ENCODE measurements at places on chromosomes 7 and 10.
A peak's percentile ranks its signal among the peaks of the same experiment; 100 is the strongest.

DNA sequence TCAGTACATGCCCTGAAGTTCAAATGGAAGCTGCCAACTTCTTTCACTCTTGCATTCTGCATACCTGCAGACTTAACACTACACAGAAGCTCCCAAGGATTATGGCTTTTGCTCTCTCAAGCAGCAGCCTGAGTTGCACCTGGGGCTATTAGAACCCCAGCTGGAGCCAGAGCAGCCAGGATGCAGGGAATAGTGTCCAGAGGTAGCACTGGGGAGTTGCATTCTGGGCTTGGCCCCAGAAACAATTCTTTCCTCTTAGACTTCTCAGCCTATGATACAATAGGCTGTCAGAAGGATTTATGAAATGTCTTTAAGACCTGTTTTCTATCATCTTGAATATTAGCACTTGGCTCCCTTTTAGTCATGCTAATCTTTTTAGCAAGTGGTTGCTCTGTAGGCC, 886.7 kb upstream of the GHITM start:
- no peak for DNase-seq

DNA sequence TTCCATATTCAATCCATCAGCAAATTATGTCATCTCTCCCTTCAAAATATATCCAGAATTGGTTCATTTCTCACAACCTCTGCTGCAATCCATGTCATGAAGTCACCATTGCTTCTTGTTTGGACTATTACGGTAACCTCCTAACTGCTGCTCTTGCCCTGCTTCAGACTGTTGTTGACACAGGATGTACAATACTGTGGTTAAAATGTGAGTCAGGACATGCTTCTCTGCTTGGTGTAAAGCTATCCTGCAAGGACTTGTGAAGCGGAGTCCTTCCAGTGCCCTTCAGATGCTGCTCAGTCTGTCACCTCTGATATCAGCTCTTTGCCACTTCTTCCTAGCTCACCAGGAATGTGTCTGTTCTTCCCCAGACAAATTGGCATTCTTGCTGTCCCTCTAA, 10.4 kb upstream of the NXPH1 start:
- no peak for DNase-seq

DNA sequence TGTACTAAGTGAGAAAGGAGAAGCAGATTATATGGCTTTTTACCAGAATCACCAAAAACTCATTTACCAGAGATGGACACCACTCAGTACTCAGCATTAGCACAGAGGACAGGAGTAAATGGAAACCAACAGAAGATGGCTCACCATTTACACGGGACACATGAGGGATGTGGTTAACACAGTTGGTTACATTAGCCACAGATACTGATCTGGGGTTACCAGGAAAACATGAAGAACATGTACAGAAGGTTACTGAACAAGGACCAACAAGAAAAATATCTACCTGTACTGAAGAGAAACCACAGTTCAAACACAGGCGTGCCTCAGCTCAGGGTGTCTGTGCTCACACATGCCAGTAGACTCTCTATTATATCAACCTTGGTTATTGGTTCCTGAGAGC, 1285.8 kb upstream of the SORCS1 start:
- DNase-seq = no peak

GRCh38 chr10:97534746-97535367, 36.1 kb downstream of the UBTD1 start:
- no peak for DNase-seq

- DNase-seq = no peak
These were observed 4.1 kb downstream of the FHIP2A start for GRCh38 chr10:114825513-114826253.

DNA sequence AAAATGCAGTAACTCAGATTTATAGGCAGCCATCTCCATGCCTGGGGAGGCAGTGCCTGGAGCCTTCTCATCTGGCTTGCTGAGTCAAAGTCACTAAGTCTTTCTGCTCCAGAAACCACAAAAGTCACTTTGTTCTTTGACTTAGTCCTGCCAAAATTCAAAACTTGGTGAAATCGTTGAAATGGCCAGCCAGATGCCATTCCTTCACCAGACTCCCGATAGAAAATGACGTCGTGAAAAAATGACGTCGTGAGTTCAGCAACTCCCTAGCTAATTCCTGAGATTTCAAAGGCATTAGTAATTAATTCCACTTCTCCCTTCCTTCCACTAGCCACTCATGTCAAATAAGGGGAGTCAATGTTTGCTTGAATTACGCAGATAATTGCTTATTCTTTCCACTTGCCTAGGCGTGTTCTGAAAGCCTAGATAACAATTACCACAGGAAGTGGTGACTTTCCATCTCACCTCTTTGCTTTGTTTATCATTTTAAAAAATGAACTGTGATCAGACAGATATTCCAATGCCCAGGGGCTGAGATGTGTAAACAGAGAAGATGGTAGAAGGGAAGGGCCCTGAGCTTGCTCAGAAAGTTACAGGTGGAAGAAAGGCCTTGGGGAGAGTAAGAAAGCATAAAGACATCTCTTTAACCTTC, 48.5 kb upstream of the OSBPL3 start:
- no peak for DNase-seq

- DNase-seq = no peak
These were observed 24.4 kb upstream of the KBTBD2 start for GRCh38 chr7:32916006-32916405.

GRCh38 chr10:6296828-6297251, 94.1 kb downstream of the PFKFB3 start:
- DNase-seq = no peak

DNA sequence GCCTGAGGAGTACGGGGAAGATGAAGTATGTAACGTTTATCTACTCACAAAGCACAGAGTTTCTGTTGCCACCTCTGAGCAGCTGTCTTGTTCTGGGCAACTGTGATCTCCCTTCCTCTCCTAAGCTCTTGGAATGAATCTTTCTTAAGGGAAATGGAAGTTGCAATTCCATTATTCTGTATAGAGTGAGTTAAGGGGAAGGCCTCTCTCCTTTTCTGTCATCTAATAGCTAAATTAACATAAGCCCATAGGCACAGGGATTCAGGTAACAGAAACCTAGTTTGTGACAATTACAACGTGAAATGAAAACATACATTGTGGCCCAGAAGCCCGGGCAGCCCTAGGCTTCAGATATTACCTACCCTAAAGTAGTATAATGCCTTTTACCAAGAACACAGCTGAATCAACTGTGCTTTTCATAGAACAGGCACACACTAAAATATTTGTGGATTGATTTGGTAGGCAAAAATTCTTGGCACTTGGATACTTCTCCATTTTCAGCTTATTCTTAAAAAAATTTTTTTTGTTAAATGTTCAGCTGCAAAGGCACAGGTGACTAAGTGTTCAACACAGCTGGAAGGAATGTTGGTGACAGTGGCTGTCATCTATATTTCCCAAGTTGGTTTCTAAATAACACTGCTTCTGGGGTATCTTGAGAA, 3.8 kb upstream of the PDCD4 start:
- no peak for DNase-seq

DNA sequence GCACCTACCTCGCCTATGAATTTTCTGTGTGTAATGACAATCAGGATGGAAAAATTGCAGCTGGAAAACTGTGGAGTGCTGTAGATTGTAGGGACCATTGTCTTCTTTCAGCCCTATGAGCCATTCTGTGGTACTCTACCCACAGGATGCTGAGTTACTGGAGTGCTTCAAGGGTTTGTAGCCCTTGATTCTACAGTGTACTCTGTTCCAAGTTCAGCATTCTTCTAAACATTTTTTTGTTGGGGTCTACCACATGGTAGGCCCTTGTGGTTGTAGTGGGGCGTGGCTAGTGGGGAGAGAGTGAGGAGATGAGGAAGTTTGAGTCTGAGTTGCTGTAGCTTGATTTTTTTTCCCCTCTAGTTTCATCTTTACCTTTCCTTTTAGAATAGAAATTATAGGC, 33.5 kb downstream of the REEP3 start:
- peak; percentile 9 for DNase-seq

DNA sequence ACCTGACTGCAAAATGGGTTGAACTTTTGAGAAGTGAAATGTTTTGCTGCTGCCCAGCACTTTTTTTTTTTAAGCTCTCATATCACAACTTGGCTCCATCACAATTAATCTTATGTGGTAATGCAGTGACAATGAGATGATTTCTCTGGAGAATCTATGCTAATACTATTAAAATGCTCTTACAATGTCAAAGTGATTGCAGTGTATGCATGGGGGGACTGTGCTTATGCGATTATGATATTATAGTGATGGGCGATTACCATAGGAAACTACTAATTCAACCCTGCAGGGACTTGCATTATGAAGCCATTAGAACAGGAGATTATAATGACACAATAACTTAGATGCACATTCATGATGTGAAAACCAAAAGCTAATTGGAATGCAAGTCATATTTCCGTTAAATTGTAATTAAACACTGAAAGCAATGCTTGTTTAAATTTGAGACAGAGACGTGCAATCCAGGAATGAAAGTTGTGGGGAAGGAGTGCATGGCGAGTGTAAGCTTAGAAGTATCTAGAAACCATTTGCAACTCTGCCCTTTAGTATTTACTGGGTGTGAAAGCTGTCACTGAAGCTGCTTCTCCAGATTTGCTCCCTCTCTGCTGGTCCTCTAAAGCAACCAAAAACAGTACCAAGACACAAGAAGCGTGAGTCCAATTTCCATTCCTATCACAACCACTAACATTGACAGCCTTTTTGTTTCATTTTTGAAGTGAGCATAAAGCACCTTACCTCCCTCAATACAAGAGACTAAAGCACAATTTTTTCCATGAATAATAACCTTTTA, 21.6 kb downstream of the PTER start:
- no peak for DNase-seq

- DNase-seq = no peak
These were observed 32.1 kb downstream of the BZW2 start for GRCh38 chr7:16677978-16678494.

DNA sequence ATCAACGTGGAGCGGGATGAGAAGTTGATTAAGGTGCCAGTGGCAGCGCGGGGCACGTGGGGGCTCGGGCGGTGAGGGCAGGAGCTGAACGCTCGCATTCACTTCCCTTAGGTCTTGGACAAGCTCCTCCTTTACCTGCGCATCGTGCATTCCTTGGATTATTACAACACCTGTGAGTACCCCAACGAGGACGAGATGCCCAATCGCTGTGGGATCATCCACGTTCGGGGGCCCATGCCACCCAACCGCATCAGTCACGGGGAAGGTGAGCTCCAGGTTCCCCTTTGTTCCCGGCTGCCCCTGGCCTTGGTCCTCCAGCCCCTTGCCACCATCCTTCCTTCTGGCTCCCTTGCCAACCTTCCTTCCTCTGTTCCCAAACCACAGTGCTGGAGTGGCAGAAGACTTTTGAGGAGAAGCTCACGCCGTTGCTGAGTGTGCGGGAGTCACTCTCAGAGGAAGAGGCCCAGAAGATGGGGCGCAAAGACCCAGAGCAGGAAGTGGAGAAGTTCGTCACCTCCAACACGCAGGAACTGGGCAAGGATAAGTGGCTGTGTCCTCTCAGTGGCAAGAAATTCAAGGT, 2.5 kb downstream of the UFSP1 start:
- no peak for DNase-seq

- no peak for DNase-seq
These were observed 255.1 kb downstream of the CCSER2 start for GRCh38 chr10:84583501-84583900.

- no peak for DNase-seq
These were observed 35.0 kb downstream of the TAS2R41 start for GRCh38 chr7:143512488-143513340.

DNA sequence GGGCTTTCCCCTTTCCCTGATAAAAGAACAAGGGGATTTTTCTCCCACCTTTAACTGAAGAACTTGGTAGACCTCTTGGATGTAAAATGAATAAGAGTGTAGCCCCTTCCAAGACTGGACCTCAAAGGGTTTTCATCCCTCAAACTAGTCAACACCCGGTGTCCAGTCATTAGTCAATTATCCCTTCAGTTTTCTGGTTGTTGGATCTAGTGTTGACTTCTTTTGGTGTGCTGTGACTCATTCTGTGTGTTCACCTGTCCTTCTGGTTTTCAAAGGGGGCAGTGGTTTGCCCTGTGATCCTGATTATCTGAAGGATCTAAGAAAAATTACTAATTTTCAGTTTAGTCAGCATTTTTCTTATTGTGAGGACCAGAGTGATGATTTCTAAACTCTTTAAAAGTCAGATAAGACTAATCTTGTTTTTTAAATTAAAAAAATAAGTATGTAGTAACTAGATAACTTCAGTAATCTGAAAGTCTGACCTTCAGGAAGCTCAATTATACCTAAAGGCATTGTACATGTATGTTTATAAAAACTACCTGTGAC, 583.5 kb downstream of the CNTNAP2 start:
- DNase-seq = no peak

DNA sequence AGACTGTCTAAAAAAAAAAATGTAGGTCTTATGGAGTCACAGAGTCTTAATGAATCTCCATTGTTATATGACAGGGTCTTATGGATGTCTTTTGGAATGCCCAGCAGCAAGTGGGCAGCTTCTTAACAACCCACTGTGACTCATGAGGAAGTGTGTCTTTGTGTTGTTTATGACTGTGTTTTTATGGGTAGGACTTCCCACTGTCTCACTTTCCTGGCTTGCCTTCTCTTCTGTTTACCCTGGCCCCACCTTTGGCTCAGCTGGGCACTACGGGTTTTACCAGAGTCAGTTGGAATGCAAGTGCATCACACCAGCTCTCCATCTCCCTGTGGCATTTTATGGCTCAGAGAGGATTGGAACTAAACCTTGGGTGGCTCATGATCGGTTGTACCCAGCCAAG, 580.5 kb downstream of the AUTS2 start:
- no peak for DNase-seq

GRCh38 chr10:93447019-93447418, 35.1 kb downstream of the MYOF start:
- no peak for DNase-seq

DNA sequence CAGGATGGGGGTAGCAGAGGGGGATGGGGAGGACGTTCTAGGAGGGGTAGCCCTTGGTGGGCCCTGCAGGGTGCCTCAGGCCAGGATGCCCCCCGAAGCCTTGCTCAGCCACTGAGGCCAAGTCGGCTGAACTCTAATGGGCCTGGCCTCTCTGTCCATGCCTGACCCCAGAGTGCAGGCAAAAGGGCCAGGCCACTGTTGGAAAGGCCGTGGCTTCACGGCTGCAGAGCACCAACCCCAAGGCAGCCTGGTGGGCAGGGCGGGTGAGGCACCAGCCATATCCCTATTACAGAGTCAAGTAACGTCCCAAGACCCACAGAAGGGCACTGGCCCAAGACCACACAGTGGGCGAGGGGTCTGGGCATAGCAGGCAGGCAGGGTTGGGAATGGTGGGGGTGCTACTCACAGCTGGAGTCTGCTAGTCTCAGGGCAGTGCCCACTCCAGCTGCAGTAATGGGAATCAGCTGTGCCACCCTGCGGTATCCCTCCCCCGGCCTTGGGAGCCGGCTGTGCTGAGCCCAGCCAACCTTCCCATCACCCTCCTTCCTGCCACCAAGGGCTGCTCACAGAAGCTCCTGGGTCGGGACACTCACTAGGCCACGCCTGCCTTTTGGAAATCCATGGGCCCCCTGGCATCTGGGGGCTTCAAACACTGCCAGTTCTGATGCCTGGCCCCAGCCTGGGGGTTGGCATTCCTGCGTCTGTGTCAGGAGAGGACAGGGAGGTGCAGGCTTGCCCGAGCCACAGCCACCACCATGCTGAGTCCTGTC, 4.0 kb upstream of the LFNG start:
- DNase-seq = no peak

GRCh38 chr7:43575506-43575905, 7.4 kb upstream of the STK17A start:
- DNase-seq = no peak

Measured in stimulated activated CD8-positive, alpha-beta memory T cell treated with anti-CD3 and anti-CD28 coated beads, Interleukin-4, amount 100 ng/mL, for 1 hour (primary cell).